ENCODE measurements at places on chromosomes 7 and 10. TPM values are rescaled to one million over a fixed set of nuclear protein-coding genes. Genes with fewer than 3 reads are reported as not detected.

LRRD1 gene
- polyA plus RNA-seq, result not detected

AGR3 gene
- polyA plus RNA-seq, result not detected

EMX2 gene
- polyA plus RNA-seq, result not detected

CLEC2L gene
- polyA plus RNA-seq, result 0.19 TPM

MOGAT3 gene
- polyA plus RNA-seq, result not detected

SLC26A5 gene
- not detected for polyA plus RNA-seq

FAM25A gene
- not detected for polyA plus RNA-seq

DLX6 gene
- polyA plus RNA-seq, result not detected

CYP3A7 gene
- polyA plus RNA-seq, result not detected

DNA sequence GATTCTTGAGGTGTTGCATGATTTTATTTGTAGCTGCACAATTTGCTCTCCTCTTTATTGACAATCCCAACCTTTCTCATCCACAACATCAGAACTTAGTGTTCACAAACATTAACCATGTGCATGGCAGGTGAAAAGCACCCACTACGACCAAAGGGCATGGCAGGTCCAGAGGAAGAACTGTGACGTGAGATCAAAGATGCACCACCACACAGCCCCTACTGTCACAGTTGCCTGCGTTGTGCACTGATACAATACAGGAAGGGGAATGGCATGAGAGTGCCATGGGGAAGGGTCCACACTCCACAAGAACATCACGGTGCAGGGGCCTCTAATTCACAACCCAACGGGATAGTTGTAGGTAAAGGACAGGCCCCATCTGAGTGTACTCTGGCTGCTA is 217.1 kb upstream of the PFKP start:
- H3K36me3 ChIP-seq, result no peaks in the 10 kb centered on the region
- H3K4me3 ChIP-seq, result no peak overlapping the region
- H3K27me3 ChIP-seq, result no peaks in the 10 kb centered on the region
- no peak overlapping the region for H3K27ac ChIP-seq
- no peaks in the 10 kb centered on the region for H3K4me1 ChIP-seq

GRCh38 chr7:23230641-23231101 is 15.9 kb upstream of the GPNMB start:
- no peaks in the 10 kb centered on the region for H3K36me3 ChIP-seq
- no peak for DNase-seq
- H3K4me3 ChIP-seq, result no peak overlapping the region

DNA sequence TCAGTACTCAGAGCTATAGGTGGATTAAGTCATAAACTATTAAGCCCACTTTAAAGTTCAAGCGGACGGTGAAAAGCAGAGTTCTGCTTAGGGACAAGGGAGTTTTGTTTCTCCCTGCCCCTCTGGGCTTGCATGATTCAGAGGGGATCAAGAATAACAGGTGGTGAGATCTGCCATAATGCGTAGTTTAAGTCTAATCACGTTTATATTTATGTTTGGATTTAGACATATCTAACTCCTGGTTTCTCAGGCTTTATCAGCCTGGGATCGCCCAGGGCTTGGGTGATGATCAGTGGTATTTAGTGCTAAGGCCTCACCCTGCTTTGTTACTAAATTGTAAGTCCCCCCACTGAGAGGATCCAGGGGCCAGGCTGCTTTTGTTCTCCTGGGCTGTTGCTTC is 335.4 kb upstream of the NRP1 start:
- no peak overlapping the region for H3K27ac ChIP-seq
- no peak for DNase-seq
- H3K27me3 ChIP-seq, result no peaks in the 10 kb centered on the region
- no peaks in the 10 kb centered on the region for H3K36me3 ChIP-seq
- H3K4me1 ChIP-seq, result peaks cover 4% of the 10 kb centered on the region

DNA sequence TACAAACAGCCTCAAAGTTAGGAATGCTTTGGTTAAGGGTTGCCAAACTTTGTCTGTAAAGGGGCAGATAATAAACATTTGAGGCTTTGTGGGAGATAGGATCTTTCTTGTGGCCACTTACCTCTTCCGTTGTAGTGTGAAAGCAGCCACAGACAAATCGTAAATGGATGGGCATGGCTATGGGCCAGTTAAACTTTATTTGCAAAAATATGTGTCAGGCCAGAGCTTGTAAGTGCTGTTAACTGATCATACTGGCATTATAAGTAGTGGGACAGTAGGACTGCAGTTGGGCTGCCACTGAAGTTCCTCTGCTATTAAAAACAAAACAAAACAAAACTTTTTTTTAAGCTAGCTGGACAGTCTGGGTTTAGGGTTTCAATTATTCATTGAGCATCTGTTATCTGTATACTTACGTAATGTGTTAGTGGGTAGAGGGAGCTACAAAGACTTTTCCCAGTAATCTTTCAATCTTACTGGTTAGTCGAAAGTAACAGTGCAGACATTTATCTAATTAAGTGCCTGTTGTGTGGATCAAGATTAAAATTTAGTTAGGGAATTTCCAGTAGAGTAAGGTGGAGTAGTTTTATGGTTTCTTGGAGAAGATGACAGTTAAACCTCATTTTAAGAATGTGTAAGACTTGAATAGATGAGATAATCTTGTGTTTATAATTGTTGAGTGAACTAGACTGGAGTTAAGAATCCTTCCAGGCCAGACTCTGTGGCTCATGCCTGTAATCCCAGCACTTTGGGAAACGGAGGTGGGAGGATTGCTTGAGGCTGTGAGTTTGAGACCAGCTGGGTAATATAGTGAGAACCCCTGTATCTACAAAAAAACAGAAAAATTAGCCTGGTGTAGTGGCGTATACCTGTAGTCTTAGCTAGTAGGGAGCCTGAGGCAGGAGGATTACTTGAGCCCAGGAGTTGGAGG is 100.1 kb downstream of the BTRC start:
- H3K4me3 ChIP-seq, result peak overlapping the region; percentile 26
- H3K4me1 ChIP-seq, result peaks cover 22% of the 10 kb centered on the region
- peak; percentile 45 for DNase-seq
- peak overlapping the region; percentile 3 for H3K27ac ChIP-seq

- no peaks in the 10 kb centered on the region for H3K27me3 ChIP-seq
- H3K27ac ChIP-seq, result no peak overlapping the region
- H3K4me1 ChIP-seq, result no peaks in the 10 kb centered on the region
- no peak overlapping the region for H3K4me3 ChIP-seq
- DNase-seq, result no peak
These were observed 354.1 kb downstream of the TNS3 start for GRCh38 chr7:47227762-47228177.

- no peaks in the 10 kb centered on the region for H3K36me3 ChIP-seq
- peaks cover 7% of the 10 kb centered on the region for H3K27me3 ChIP-seq
- H3K4me3 ChIP-seq, result no peak overlapping the region
- no peak for DNase-seq
- no peaks in the 10 kb centered on the region for H3K4me1 ChIP-seq
These were observed 46.6 kb downstream of the BPGM start for GRCh38 chr7:134693256-134693655.

DNA sequence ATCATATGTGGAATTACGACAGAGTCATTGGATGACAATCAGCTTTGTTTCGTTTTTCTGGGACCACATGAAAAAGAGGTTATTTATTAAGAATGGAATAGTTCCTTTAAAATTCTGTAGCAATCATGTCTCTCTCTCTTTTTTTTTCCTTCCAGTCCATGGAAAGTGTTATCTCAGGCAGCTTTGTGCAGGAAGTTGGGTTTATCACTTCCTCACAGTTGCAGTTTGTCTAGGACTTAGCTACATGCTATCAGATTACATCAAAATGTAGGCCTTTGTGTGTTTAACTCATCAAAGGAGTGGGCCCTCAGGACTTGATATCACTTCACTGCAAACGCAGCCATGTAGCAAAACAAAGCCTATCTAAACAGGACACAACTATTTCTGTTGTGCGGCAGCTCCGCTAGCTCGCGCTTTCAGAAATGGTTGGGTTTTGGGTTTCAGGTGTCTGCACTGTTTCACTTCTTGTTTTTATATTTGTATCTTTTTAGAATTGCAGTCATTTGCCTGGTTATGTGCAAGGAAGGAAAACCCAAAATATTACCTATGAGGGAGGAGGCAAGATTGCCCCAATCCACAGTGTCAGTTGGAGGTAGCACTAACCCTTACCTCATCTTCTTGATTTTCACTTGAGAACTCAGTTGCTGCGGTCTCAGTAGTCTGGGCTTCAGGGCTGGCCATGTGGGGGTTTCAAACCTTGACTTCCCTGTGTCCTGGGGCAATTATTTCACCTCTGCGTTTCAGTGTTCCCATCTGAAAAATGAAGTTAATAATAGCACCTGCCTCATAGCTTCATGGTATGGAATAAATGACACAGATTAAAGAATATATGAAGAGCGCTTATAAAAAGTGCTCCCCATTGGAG is 66.7 kb downstream of the HHEX start:
- H3K27ac ChIP-seq, result peak overlapping the region; percentile 85
- H3K4me1 ChIP-seq, result peaks cover 36% of the 10 kb centered on the region
- DNase-seq, result no peak
- peaks cover 5% of the 10 kb centered on the region for H3K27me3 ChIP-seq
- no peaks in the 10 kb centered on the region for H3K36me3 ChIP-seq

DNA sequence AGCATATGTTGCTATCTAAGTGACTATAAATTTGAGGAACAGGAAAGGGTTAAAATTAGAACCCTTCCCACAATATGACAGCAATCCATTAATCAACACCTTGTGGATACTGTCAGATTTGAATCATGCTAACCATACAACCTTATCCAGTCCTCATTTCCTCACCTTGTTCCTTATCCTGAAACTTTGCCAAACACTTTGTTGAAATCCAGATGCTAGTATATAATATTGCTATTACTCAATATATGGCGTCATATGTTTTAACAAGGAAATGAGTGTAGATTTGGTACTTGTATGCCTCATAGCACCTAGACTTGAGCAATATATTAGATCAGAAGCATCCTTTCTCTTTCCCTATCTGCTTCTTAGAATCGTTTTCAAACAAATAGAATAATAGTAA is 66.3 kb upstream of the SLC25A13 start:
- no peak overlapping the region for H3K4me3 ChIP-seq
- no peaks in the 10 kb centered on the region for H3K4me1 ChIP-seq
- H3K27me3 ChIP-seq, result no peaks in the 10 kb centered on the region
- H3K36me3 ChIP-seq, result no peaks in the 10 kb centered on the region

DNA sequence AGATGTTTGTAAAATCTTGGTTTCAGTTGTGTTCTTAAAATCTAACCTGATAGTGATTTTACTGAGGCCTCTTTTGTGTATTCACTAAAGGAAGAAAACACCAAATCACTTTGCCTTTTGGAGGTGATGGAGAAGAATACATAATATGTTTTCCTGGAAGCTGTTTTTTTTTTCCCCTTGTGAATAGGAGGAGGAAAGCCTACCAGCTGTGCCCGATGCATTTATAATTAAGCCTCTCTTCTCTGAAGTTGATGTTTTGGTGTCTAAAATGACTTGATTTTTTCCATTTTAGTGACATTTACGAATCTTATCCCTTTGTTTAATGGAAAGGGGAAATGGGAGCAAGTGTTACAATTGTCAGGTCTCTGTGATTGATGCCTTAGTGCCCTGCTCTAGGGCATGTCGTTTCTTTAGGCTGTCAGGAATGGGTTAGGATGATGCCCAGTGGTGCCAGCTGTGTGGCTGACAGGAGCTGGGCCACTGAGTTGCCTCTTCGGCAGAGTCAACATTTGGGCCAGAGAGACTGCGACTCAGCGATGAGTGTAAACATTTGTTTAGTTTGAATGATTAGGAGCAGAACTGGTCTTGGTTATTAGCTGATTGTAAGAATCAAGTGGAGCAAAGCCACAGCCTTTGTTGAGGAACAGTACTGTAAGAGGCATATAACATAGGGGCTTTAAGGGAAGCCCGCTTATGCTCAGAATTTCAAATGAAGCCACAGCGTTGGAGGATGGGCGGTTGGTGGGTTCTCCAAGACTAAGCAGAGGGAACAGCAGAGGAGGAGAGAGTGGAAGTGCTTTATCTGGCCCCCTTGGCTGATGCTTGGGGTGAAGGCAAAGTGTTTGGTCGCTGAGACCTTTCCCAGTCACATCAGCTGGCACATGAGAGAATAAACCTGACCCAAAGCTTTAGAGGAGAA is 81.6 kb downstream of the CDK14 start:
- no peak for DNase-seq
- H3K4me3 ChIP-seq, result no peak overlapping the region
- no peak overlapping the region for H3K27ac ChIP-seq
- no peaks in the 10 kb centered on the region for H3K27me3 ChIP-seq

- peaks cover 4% of the 10 kb centered on the region for H3K36me3 ChIP-seq
- H3K27me3 ChIP-seq, result peaks cover 2% of the 10 kb centered on the region
- no peak overlapping the region for H3K27ac ChIP-seq
- no peak for DNase-seq
- no peak overlapping the region for H3K4me3 ChIP-seq
These were observed 98.3 kb downstream of the FOXL3 start for GRCh38 chr7:388023-388960.

DNA sequence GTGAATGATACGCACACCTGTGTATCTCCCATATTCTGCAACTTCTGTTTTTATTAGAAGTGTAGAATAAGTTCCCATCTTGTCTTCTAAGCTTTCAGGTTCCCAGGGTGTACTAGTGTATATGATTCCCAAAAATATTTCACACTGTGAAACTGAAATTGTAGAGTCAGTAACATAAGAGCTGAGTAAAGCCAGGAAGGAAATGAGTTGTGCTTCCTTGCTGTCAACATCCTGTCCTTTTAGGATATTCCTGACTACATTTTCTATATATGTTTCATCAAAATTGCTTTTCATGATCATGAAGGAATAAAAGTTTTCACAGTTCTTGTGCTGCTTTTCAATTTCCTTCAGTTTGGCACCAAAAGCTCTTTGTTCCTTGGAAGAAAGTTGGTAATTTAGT is 15.2 kb downstream of the SAMD9L start:
- no peak overlapping the region for H3K4me3 ChIP-seq
- no peak overlapping the region for H3K27ac ChIP-seq
- H3K4me1 ChIP-seq, result no peaks in the 10 kb centered on the region
- no peaks in the 10 kb centered on the region for H3K27me3 ChIP-seq

DNA sequence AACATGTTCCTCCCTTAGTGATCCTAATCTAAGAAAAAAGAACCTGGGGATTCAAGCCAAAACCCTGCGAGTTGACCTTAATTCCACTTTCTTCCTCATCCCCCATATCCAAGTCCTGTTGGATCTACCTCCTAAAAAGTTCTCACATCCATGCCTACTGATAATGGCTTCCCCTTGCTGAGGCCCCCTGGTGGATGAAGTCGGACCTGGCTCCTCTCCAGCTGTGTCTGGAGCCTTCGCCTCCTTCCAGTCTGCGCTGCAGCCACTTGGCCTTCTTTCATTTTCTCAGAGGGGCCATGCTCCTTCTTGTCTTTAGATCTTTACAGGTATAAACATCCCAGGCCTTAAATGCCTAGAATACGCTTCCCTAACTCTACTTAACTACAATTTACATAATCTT is 8.1 kb downstream of the PDE1C start:
- DNase-seq, result no peak
- H3K4me1 ChIP-seq, result no peaks in the 10 kb centered on the region
- no peaks in the 10 kb centered on the region for H3K36me3 ChIP-seq
- H3K27ac ChIP-seq, result no peak overlapping the region
- no peaks in the 10 kb centered on the region for H3K27me3 ChIP-seq

Data from immature natural killer cell (primary cell).